Hair follicle dermal papilla cell (primary cell): ENCODE measurements at places on chromosomes 13 and 19. TPM values are rescaled to one million over a fixed set of nuclear protein-coding genes. Genes with fewer than 3 reads are reported as not detected.

The PNMA8C gene
- not detected in 2 replicates for total RNA-seq

The LSR gene
- 0.36 and 0.49 TPM in 2 replicates for total RNA-seq

The PSG2 gene
- 0.65 and 2.4 TPM in 2 replicates for total RNA-seq

The ANKLE1 gene
- 0.65 TPM in 1 of 2 replicates, not detected in the other for total RNA-seq

The UGGT2 gene
- total RNA-seq = 39.7 and 52.6 TPM in 2 replicates

The CD33 gene
- total RNA-seq = not detected in 2 replicates

The LEUTX gene
- not detected in 2 replicates for total RNA-seq

The KCTD12 gene
- 35.6 and 35.7 TPM in 2 replicates for total RNA-seq

The ANKRD24 gene
- total RNA-seq = 0.49 and 0.61 TPM in 2 replicates

The VAV1 gene
- total RNA-seq = not detected in 2 replicates

The CILP2 gene
- total RNA-seq = 0.32 and 0.36 TPM in 2 replicates

The WDFY2 gene
- total RNA-seq = 9.0 and 15.4 TPM in 2 replicates

The IGFL2 gene
- total RNA-seq = not detected in 2 replicates

The TMEM38A gene
- 0.97 and 1.3 TPM in 2 replicates for total RNA-seq

The ZNF296 gene
- total RNA-seq = 0.32 and 0.36 TPM in 2 replicates

The RBM42 gene
- 41.4 and 46.0 TPM in 2 replicates for total RNA-seq

The WASF3 gene
- 14.7 and 15.9 TPM in 2 replicates for total RNA-seq

The OPA3 gene
- total RNA-seq = 12.0 and 16.3 TPM in 2 replicates

The SMIM44 gene
- total RNA-seq = not detected in 2 replicates

The ATP4A gene
- not detected in 2 replicates for total RNA-seq

The FOSB gene
- 1.3 and 2.9 TPM in 2 replicates for total RNA-seq

The PRSS57 gene
- not detected in 2 replicates for total RNA-seq

The CEACAM7 gene
- not detected in 2 replicates for total RNA-seq

The RPS15 gene
- total RNA-seq = 301 and 458 TPM in 2 replicates

The TMC4 gene
- 0.36 and 1.5 TPM in 2 replicates for total RNA-seq

The ZNF253 gene
- 4.4 and 5.5 TPM in 2 replicates for total RNA-seq
